Aorta (tissue), 5 donors: ENCODE measurements at places on chromosomes 16 and 17.

- no peak for DNase-seq
- H3K36me3 ChIP-seq = no peaks in the 10 kb centered on the region
- H3K27me3 ChIP-seq = peaks cover 2% of the 10 kb centered on the region
- no peak overlapping the region for H3K27ac ChIP-seq
- no peaks in the 10 kb centered on the region for H3K4me1 ChIP-seq
- H3K4me3 ChIP-seq = no peak overlapping the region
These were observed 13.0 kb downstream of the CBLN1 start for GRCh38 chr16:49268667-49269066.

- no peaks in the 10 kb centered on the region for H3K4me1 ChIP-seq
- no peak overlapping the region for H3K27ac ChIP-seq
- H3K4me3 ChIP-seq = no peak overlapping the region
- no peaks in the 10 kb centered on the region for H3K36me3 ChIP-seq
- H3K27me3 ChIP-seq = no peaks in the 10 kb centered on the region
These were observed 4.5 kb upstream of the RAB40C start for GRCh38 chr16:585351-585750.

GRCh38 chr17:32123782-32124181 is 18.5 kb upstream of the RHOT1 start:
- no peaks in the 10 kb centered on the region for H3K27me3 ChIP-seq
- no peak overlapping the region for H3K4me3 ChIP-seq
- no peak for DNase-seq
- H3K36me3 ChIP-seq = no peaks in the 10 kb centered on the region

DNA sequence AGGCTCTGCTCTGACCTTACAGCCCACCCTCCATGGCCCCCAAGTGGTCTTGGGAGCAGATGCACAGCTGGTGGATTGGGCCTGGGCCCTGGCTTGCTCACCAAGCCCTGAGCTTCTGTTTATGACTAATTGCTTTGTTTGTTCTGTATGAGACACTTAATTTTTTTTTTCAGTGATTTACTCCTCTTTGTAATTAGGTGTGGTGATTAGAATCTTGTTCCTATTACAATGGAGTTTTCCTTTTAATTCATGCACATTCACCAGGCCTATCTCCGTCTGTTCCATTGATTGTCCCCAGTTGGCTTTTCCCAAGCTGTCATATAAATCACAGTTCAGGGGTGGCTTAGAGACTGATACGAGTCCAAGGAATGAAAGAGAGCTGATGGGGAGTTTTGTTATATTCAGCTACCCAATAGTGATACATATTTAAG is 242.3 kb downstream of the CCDC182 start:
- no peaks in the 10 kb centered on the region for H3K36me3 ChIP-seq
- no peak overlapping the region for H3K27ac ChIP-seq
- no peaks in the 10 kb centered on the region for H3K27me3 ChIP-seq
- no peaks in the 10 kb centered on the region for H3K4me1 ChIP-seq

- H3K27ac ChIP-seq = no peak overlapping the region
- no peaks in the 10 kb centered on the region for H3K36me3 ChIP-seq
- no peak overlapping the region for H3K4me3 ChIP-seq
- no peak for DNase-seq
- H3K4me1 ChIP-seq = no peaks in the 10 kb centered on the region
These were observed 106.9 kb downstream of the RGS9 start for GRCh38 chr17:65243838-65244625.

DNA sequence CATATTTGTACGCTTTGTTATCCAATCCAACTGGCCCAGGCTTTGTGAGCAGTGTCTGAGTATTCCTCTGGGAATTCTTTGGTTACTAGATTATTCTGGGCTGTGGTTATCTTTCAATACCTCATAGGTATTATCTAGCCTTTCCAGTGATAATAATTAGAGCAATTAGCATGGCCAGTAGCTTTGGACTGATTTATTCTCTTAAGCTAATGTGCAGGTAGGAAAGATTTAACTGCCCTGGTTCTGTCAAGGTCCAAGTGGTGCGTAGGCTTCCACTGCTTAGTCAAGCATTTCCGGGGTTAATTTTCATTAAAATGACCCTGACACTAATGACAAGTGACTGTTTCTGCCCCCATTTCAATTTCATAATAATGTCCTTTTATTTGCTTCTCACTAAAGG is 54.2 kb upstream of the PMFBP1 start:
- H3K4me1 ChIP-seq = no peaks in the 10 kb centered on the region
- no peaks in the 10 kb centered on the region for H3K27me3 ChIP-seq
- no peak overlapping the region for H3K27ac ChIP-seq
- H3K4me3 ChIP-seq = no peak overlapping the region

DNA sequence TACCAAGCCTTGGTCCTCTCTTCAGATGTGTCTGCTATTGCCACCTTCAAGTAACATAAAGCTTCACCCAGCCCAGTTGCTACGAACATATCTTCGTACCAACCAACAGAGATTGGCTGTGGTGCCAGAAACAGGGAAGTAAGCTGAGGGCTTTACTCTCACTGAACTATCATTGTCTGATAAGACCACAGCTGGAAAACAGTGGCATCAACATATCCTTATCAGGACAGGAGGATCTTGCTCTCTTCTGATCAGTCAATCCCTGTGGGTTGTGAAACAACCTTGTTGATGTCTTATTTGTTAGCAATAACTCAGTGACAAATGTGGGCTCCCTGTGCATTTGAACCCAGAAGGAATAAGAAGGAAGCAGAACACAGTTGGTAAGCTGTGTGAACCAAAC is 446.3 kb upstream of the MAF start:
- DNase-seq = no peak
- no peaks in the 10 kb centered on the region for H3K4me1 ChIP-seq
- H3K27me3 ChIP-seq = no peaks in the 10 kb centered on the region

DNA sequence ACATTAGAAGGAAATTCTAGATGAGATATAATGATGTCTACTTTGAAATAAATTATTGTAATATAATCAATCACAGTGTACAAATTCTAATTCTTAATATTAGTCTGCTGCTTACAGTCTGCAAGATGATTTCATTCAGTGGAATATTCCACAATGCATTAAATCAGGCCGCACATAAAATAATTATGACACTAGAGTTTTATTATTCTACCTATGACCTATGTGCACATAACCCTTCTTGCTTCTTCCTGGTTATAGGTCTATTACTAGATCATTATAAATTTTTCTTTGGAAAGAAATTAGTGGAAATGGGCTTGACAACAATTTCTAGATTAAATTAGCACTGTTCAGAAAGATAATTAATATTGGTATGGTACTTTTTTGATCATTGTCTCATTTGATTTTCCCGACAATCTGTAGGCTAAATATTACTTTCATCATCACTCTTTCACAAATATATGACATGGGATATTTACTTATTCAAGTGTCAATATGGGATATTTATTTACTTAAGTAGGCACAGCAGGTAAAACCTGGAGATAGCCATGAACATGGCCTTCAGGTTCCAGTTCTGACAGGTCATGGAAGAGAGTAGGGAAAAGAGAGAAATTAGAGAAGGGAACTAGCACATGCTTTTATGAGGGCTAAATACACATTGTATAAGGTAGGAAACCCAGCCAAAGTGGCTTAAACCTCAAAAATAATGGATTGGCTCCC is 476.4 kb downstream of the TOX3 start:
- DNase-seq = no peak
- no peak overlapping the region for H3K4me3 ChIP-seq
- no peaks in the 10 kb centered on the region for H3K4me1 ChIP-seq
- H3K36me3 ChIP-seq = no peaks in the 10 kb centered on the region

GRCh38 chr16:89563639-89564392 is 3.3 kb downstream of the RPL13 start:
- H3K4me1 ChIP-seq = no peaks in the 10 kb centered on the region
- no peak overlapping the region for H3K27ac ChIP-seq
- DNase-seq = no peak
- no peak overlapping the region for H3K4me3 ChIP-seq
- no peaks in the 10 kb centered on the region for H3K27me3 ChIP-seq
- no peaks in the 10 kb centered on the region for H3K36me3 ChIP-seq
